ENCODE measurements at places on chromosomes 11 and 22.

DNA sequence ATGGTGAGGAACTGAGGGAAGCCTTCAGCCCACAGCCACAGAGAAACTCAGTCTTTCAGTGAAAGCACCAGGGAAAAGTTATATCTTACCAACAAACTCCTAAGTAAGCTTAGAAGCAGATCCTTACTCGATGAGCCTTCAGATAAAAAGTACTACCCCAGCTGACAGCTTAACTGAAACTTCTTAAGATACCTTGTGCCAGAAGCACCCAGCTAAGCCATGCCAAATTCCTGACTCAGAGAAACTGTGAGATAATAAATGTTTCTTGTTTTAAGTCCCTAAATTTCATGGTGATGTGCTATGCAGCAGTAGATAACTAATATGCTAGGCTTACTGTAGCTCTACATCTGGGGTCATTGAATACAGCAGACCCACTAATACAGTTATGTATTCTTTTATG, 2025.0 kb downstream of the LRRC4C start:
- no peak for DNase-seq

DNA sequence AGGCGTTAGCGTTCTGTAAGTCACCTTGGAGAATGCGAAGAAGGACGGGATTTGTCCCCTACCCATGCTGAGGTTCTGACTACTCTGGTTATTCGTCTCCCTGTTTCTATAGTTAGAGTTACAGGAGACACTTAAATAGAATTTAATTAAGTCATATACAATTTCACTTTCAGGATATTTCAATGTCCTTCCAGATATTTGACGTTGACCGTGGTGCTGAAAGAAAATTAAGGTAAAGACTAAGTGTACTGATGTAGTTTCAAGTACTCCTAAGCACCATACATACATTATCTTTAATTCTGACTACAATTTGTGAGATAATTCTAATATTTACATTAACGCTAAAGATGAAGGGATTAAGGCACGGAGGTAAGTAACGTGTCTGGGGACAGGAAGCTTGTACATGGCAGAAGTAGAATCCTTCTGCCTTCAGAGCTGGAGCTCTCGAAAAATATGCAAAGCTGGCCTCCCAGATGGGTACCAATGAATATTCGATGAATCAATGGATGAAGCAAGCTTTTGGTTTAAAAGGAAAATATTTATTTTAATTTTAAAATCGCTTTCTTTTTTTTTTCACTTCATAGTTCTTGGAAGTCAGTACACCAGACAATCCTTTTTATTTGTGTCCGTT, 539 bp upstream of the SLC36A4 start:
- DNase-seq: no peak

DNA sequence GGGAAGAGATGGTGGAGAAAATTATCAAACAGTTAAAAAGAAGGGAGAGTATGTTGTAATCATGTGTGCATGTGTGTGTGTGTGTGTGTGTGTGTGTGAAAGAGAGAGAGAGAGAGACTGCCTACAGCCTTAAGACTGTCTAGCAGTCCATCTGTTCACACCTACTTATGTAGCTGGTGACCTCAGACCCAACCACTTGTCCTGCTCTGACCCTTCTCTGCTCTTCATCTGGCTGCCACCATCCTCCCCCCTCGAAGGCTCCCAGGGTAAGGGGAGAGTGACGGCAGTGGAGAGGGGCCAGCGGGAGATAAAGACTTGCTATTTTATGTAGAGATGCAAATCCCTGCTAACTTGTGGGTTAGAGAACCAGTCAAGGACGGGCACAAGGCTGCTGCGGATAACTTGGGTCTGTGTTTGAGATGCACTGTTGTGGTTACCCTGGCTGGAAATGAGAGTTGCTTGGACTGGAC, 24.9 kb upstream of the GRAMD1B start:
- DNase-seq: no peak

DNA sequence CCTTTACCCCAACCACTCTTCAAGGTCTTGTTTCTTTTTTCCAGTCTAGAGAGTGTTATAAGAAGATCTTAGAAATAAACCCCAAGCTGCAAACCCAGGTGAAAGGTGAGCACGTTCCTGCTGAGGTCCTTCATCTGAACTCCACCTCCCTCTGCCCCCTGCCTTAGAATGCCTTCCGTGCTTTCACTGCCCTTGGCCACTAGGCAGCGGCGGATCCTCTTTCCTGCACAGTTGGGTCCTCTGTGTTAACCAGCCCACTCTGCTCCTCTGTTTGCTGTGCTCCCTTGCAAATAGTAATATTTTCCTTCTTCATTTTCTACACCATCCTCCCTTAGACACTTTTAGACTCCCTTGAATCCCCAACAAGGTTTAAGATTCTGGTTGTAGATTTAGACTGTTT, 24.3 kb downstream of the TTC12 start:
- no peak for DNase-seq

DNA sequence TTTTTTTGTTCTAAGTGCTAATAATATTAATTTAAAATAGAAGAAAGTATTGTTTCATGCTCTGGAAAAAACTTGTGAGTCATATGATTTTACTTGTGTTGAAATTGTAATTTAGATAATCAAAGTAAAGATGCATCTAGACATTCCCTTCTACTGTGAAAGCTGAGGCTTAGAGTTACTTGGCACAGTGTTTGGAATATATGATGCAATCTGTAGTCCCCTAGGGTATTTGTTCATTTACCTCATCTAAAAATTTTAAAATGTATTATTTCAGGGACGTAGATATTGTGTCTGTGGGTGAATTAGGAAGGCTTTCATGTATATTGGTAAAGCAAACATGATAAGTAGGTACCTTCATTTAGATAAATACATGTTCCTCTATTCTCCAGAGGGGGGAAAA, 793.5 kb upstream of the CNTN5 start:
- no peak for DNase-seq

GRCh38 chr22:45912910-45913309, 64.1 kb downstream of the WNT7B start:
- DNase-seq: no peak

- DNase-seq: no peak
Observed at GRCh38 chr11:45664376-45665205, 831 bp downstream of the CHST1 start.

DNA sequence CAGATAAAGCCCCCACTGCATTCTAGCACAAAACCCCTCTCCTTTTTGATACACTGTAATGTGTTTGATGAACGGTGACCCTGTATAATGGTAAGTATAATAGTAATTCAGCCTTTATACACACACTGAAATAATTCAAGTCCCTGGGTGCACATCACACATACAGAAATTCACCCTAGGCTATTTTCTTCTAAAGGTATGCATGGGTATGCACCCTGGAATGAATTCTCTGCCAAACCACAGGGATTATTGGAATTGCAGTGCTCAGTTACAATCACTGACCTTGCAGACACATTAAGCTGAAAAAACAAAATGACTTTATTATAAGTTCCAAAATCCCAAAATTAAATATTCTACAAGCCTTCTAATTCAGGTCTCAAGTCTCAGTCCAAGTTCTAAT, 245.9 kb upstream of the FAT3 start:
- DNase-seq: no peak

GRCh38 chr11:74992852-74993251, 4.1 kb downstream of the NEU3 start:
- DNase-seq: no peak

DNA sequence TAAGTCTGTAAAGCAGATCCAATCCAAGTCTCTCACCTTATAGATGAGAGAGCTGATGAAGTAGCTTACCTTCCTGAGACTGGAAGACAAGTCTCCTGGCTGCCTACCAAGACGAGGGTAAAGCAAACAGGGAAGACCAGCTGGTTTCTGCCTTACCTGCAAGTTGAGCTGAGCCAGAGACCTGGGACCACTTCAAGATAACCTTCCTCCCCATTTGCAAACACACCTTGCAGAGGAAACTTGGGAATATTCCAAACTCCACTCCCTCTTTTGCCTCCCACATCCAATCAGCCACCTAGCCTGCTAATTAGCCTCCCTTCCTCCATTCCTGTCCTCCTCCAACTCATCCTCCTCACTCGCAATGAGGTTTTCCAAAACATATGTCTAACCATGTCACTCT, 23.4 kb upstream of the ROBO3 start:
- DNase-seq: no peak

DNA sequence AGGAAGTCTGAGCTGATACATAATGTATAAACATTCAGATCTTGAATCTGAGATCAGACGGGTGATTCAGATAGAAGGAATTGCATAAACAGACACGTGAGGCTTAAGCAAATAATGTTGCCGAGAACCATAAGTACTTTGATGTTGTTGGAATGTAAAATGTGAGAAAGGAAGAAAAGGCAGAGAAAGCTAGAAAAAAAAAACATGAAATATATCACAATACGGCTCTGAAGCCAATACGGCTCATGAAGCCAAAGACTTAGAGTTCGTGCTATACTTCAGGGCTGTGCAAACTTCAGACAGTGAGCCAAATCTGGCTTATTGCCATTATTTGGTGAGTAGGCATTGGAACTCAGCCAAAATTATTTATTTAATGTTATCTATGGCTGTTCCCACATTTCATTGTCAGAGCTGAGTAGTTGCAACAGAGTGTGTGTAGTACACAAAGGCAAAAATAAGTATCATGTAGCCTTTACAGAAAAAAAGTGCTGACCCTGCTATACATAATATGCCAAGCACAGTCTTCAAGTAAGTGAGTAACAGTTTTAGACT, 673.3 kb downstream of the CNTN5 start:
- no peak for DNase-seq

DNA sequence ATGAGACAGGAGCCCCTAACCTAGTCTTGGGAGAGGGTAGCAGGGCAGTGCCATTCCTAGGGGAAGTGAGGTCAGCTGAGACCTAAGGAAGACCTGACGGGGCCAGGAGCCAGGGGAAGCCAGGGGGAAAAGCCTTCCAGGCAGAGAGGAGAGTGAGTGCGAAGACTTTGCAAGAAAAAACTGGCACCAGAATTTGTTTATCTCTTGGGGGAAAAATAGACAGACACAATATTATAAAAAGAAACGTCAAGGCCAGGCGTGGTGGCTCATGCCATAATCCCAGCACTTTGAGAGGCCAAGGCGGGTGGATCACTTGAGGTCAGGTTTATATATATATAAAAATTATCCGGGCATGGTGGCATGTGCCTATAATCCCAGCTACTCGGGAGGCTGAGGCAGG, 26.9 kb upstream of the TESMIN start:
- DNase-seq: no peak

DNA sequence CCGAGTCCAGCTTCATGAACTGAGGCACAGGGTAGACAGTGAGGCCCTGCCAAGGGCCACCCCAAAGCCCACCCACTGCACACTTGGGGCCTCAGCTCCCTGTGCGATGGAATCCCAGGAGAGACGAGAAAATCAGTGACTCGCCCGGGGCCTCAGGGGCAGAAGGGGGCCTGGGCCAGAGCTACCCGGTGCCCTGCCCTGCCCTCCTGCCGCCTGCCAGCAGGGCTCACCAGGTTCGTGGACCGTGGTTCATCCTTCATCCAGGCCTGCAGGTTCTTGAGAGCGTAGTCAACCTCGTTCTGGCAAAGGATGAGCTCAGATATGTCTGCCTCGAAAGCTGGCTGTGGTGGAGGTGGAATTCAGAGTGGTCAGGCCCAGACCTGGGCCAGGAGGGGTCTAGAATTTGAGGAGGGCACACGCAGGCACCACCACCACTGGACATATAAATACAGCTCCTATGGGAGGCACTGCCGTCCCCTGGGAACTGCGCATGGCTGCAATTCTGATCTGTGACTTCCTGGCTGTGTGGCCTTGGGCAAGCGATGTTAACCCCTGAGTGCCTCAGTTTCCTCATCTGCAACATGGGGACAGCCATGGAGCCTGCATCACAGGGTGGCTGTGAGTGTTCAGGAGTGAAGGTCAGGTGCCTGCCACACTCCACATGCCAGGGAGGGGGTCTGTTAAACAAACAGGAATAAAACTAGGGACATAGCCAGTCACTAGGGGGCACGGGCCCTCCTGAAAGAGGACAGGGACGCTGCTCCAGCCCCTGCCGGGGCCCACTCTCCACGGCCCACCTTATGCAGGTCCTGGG, 7.5 kb downstream of the ALDH3B2 start:
- no peak for DNase-seq

DNA sequence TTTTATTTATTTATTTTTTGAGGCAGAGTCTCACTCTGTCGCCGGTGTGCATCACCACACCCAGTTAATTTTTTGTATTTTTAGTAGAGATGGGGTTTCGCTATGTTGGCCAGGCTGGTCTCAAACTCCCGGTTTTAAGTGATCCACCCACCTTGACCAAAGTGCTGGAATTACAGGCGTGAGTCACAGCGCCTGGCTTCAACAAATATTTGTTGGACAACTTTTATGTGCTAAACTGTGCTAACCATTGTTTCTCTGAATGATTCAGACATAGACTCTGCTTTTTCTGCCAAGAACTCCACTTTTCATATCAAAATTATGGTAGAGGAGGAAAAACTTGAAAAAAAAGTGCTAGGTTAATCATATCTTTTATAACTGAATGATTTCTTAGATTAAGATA, 36.3 kb downstream of the MMP7 start:
- DNase-seq: no peak

Data from activated naive CD4-positive, alpha-beta T cell (primary cell).